Urinary bladder (tissue), 4 donors: ENCODE measurements at places on chromosomes 6 and 20. TPM values are rescaled to one million over a fixed set of nuclear protein-coding genes. Genes with fewer than 3 reads are reported as not detected.
A peak's percentile ranks its signal among the peaks of the same experiment; 100 is the strongest.

DNA sequence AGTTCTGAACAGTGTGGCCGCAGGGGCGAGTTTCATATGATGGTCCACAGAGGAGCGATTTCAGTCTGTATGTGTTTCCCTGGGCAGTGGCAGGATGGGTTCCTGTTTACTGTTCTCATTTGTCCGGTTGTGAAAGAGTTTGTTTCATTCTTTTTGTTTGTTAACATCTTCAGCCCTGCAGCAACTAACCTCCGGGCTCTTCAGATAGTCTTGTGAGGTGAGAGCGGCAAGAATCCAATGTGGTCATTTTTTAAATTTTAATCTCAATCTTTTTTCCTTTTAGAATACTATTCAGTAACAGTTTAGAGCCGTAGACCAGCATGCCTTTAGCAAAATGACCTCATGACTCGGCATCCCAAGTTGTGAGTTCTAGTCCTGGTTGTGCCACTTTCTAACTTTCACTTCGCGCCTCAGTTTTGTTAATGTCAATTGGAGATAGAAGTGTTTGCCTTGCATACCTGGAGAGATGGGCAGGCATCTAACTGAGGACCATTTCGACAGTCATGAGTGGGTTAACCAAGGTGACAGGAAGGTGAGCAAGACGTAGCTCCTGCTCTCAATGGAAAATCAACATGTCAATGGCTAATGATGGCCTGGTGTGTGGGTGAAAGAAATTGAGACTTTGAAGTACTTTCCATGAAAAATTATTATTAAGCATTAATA, 38.5 kb upstream of the PXDC1 start:
- DNase-seq = no peak

DNA sequence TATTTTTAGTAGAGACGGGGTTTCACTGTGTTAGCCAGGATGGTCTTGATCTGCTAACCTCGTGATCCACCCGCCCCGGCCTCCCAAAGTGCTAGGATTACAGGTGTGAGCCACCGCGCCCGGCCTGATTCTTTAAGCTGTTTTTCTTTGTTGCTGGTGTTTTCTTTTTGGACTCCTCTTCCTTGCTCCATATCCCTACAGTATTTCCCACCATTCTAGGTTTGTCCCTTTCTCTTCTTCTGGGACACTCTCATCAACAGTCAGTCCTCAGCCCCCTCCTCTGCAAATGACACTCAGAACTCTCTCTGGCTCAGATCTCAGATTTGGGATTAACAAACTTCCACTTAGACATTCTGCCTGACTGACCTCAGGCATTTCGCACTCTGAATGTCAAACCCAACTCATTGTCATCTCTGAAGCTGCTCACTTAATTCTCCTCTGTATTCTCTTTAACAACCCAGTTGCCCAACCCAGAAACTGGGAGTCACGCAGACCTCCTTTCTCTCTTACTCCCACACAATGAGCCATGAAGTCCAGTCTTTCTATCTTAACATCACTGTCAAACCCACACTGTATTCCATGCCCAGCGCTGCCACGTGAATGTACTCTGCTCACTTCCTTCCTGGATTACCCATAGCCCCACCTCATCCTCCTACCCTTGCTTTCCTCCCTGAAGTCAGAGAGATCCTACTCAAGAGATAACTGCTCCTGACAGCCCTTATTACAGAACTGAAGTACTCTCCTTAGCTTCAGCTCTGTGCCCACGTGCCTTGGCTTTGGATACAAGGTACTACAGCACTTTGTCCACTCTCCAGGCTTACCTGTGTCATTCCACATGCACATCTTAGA, 2.6 kb downstream of the MPIG6B start:
- DNase-seq = no peak

DNA sequence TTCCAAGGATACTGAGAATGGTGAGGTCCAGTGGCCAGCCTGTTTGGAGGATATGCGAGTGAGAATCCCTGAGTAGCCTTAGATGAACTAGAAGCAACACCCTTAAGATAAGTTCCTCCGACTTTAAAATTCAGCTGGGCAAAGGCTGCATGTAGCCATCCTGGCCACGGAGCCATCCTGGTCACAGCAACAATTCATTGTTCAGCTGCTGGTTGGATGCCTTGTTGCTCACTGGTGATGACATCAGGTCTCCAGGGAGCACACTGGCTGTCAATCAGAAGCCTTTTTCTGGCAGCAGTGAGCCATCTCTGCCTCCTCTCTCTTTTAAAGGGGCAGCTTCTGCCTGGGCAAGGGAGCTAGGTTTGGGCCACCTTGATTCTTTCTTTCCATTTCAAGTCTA, 22.4 kb upstream of the RIMS4 start:
- DNase-seq = no peak

GRCh38 chr6:117227245-117227962, 38.0 kb upstream of the VGLL2 start:
- no peak for DNase-seq

The ZC3H12D gene
- total RNA-seq = 1.2 TPM

DNA sequence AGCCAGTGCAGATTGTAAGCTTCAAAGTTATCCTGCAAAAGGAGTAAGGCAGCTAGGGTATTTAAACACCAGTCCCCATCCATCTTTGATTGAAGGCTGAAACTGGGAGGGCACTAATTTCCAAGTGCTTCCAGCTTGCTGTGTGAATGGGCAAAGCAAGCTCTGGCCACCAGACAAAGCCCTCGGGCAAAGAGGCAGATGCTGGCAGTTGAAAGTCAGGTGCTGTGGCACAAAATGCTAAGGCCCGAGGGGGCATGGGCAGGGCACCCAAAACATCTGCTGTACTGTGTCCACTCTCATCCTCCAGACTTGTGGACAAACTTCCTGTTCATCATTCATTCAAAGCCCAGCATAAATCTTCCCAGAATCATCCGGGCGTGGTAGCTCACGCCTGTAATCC, 62.9 kb downstream of the TRMT6 start:
- no peak for DNase-seq

DNA sequence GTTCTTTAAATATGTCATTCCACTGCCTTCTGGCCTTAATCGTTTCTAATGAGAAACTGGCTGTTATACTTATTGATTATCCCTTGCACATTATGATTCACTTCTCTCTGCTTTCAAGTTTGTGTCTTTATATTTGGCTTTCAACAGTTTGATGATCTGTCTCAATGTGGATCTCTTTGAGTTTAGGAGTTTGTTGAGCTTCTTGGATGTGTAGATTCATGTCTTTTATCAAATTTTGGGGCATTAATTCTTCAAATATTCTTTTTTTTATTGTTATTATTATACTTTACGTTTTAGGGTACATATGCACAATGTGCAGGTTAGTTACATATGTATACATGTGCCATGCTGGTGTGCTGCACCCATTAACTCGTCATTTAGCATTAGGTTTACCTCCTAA, 29.3 kb downstream of the ZBTB9 start:
- no peak for DNase-seq

The CD2AP gene
- 68.3 TPM for total RNA-seq

The DEFB132 gene
- total RNA-seq = not detected

DNA sequence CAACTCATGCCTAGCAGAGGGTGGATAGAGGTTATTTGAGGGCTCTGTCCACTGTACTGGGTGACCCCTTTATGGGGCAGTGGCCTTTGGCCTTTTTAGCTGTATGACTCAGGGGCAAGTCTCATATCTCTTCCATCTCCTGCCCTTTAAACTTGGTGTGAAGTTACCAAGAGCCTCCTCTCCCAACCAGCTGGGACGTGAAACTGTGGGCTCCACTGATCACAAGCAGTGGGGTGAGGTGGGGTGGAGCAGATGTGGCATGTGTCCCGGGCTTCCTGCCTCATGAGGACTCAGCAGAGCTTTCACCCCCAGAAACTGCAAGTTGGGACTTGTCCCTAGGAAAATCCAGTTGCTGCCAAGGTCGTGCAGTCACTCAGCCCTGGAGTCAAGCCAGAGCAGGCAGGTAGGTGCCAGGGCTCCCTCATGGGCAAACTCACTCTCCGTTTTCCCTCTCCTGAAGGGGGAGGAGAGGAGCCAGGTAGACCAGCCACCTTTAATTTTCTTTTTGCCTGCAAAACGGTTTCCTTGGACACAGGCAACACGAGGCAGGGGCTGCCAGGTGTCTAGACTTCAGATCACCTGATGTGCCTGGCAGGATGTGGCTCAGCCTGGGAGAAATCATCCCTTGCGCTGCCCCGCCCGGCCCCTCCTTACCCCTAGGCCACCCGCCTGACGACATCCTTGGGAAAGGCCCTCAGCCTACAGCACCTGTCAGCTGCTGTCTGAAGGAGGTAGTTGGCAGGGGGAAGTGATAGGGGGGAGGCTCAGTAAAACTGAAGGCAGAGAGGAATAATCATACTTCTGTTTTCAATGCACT, 4.0 kb downstream of the CDKN1A start:
- peak; percentile 76 for DNase-seq

DNA sequence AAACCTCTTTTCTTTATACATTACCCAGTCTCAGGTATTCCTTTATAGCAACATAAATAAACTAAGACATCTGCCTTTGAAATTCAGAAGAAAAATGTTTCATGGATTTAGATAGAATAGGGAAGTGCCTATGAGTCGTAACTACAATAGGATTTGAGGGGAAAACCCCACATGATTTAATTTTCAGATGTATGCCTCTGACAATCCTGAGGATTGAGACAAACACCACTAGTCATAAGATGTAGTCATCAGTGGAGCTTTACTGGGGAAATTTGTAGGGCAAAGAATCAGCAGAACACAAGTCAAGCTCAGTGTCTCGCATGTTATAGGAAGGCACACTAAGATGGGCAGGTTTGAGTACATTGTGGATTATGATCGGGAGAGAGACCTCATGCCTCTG, 566.4 kb downstream of the BMP2 start:
- DNase-seq = no peak
